ENCODE measurements at places on chromosomes 2 and 18.

GRCh38 chr2:218856167-218856895, 3.3 kb upstream of the WNT6 start:
- no peak for DNase-seq

DNA sequence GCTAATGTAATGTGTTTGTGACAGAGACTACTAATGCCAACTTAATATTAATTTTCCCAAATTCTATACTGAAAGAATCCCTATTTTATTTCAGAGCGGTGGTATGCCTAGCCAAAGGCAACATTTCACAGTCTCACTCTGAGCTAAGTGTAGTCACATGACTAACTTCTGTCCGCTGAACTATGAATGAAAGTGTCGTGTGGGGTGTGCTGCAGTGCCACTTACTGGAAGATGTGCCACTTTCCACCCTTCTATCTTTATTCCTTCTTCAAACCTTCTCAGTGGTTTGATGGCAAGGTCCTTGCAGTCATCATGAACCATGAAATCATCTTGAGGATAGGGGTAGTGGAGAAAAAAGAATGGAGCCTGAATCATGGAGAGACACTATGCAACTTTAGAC, 47.3 kb upstream of the C1D start:
- no peak for DNase-seq

DNA sequence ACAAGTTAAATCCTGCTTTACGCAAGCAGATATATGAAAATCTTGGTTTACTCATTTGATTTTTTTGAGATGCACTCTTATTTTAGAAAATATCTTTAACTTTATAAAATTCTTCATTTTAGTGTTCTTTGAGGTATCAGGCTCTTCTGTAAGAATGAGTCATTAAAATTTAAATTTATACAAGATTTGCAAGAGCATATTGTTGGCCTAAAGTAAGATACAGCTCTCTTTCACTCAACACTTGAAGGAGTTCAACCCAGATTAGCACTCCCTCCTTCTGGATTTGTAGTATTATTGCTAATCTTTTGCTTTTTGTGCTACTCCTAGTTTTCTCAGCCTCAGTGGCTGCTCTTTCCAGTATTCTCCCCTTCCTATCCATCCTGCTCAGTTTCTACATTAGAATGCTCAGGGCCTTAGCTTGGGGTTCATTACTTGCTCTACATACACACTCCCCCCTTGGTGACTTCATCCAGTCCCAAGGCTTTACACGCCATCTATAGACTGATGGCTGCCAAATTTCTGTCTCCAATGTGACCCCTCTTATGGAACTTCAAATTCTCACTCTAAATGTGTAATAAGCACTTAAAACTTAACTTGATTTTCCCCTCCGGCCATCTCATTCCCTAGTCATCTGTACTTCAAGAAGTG, 425.3 kb upstream of the FANCL start:
- no peak for DNase-seq

DNA sequence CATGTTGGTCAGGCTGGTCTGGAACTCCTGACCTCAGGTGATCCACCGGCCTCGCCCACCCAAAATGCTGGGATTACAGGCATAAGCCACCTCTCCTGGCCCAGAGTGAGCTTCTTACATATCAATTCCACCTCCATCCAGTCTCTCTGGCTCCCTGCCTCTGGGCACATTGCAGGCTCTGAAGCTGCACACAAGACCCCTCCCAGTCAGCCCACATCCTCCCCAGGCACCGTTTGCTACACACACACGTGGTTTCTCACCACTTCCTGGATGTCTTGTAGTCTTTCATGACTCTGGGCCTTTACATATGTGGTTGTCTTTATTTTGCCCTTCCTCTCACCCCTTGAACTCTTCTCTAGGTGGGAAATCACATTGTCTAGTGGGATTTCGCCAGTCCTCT, 64.0 kb upstream of the CABLES1 start:
- DNase-seq: no peak

DNA sequence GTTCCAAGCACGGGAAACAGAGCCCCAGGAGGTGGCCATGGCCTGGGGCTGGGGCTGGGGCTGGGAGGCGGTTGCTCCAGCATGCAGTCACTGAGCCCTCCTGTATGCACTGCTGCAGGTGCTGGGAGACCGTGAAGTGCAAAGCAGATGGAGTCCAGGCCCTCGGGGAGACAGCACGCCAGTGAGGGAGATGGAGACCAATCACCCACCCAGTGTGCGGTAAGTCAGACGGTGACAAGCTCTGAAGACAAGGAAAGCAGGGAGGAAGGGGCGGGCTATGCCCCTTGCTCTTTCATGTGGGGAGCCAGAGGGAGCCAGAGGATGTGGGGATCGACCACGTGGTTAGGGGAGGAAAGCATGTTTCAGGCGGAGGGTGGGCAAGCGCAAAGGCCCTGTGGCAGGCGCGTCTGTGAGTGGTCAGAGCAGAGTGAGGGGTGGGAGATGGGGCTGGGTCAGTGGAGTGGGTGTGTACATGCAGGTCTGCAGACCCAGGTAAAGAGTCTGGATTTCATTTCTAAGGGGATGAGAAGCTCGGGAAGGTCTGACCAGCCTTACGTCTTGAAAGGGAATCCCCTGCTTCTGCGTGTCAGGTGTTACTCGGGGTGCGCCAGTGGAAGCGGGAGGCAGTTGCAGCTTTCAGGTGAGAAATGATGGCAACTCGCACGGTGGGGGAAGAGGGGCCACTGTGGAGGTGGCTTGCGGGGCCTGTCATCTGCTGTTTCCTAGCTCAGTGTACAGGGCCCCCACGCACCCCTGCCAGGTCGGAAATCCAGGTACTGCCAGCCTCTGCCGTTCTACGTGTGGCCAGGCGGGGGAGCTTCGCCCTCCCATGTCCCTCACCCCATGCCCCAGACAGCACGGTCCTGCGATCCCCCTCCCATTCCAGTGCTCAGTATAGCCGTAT, 19.4 kb downstream of the RRM2 start:
- no peak for DNase-seq

- no peak for DNase-seq
These were observed 47.4 kb upstream of the ANKRD62 start for GRCh38 chr18:12046046-12046750.

GRCh38 chr2:215777465-215778044, 235.8 kb downstream of the MREG start:
- no peak for DNase-seq

DNA sequence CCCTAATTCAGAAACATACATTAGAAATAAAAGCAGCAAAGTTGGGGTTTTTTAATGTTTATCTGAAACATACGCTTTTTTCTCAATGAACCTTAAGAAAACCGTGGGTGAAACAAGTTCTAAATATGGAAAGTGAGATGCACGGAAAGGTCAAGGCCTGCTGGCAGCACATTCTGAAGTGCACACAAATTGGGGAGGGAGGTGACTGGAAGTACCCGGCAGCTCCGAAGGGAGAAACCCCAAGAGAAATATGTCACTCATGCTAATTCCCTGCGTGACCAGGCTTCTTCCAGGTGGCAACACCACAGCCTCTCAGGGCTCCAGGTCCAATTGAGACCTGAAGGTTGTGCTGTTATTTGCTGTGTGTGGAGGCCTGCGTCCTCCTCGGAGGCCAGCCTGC, 45.5 kb downstream of the EIPR1 start:
- DNase-seq: no peak

DNA sequence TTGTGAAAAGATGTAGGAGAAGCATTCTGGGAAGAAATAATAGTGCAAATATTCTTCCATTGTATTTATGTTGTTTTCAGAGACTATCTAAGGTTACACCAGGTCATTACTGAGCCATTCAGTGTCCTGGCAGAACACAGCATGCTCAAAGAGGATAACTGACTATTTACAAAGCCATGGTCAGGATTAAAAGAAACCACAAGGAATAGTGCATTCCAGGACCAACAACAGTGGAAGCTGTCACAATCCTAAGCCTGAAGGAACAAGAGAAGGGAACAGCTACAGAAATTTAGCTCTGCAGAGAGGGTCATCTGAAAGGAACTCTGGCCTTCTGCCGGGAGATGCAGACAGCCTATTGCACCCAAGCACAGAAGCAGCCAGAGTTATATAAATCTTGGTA, 116.7 kb downstream of the DSC3 start:
- DNase-seq: no peak

DNA sequence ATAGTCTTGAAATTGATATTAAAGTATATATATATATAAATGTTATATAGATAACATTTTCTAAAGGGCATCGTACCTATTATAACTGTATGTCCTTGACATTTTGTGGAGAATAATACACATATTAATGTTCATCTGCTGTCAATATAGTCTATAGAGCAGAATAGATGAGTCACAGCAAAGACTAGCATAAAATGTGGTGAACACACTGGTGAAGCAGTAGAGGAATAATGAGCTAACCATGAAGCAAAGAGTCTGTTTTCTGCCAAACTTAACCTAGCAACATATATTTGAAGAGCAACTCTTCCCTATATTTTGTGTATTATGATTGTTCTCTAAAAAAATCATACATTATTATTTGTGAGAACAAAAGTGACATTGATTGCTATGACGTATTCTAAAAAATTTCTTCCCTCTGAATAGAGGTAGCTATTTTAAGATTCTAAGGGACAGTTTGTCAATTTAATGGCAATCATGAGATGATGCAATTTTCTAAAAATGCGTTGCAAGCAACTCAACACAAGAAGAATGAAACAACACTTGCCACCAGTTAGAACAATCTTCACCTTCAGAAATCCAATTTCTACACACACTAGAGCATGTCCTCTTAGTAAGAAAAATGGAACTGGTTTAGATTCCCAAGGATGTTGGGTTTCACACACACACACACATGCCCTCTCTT, 22.0 kb downstream of the DOCK10 start:
- DNase-seq: no peak

GRCh38 chr18:10420561-10421352, 33.7 kb upstream of the APCDD1 start:
- DNase-seq: no peak

DNA sequence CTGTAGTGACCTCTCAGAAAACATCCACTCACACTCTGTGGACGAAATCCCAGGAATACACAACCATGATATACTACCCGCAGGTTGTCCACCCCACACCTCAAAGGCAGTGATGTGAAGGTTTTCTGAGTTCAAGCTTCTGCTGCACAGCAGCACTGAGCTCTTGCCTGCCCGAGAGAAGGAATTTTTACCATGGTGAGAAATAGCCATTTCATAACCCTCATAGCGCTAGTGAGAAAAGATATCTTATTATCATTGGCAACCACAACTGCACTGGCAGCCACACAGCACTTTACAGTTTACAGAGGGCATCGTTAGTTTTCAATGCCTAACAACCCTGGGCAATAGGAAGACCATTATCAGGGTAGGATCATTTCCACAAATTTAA, 36.9 kb downstream of the NAPG start:
- DNase-seq: no peak

DNA sequence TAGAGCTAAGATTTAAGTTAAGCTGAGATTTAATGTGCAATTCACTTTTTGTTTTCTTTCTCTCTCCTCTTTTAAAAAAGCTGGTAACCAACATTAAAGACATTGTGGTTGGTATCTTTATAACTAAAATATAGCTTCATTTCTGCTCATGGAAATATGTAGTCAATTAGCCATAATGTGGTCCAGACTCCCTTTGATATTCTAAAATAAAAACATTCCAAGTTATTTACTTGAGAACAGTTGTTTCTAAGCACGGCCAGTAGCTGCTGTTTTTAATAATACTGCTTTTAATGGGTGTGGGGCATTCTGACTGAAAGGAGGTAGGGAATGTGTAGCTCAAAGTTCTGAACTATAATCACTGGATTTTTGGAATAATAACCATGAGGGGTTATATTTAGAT, 183.3 kb upstream of the FBXO11 start:
- no peak for DNase-seq

- no peak for DNase-seq
These were observed 21.7 kb upstream of the ABCA12 start for GRCh38 chr2:215160081-215160480.

GRCh38 chr2:217616936-217617335, 385.9 kb downstream of the TNS1 start:
- no peak for DNase-seq

GRCh38 chr2:189440644-189440946, 679 bp upstream of the WDR75 start:
- no peak for DNase-seq

- DNase-seq: no peak
These were observed 353 bp upstream of the NUP35 start for GRCh38 chr2:183123959-183124221.

All from non-pigmented ciliary epithelial cell (primary cell).